ENCODE measurements at places on chromosomes 5 and 9. TPM values are rescaled to one million over a fixed set of nuclear protein-coding genes. Genes with fewer than 3 reads are reported as not detected.

GRCh38 chr5:125326150-125326510 lies 579.7 kb upstream of the ZNF608 start:
- no peak for ATAC-seq

Gene UNC13B
- total RNA-seq, result 1.4 TPM

DNA sequence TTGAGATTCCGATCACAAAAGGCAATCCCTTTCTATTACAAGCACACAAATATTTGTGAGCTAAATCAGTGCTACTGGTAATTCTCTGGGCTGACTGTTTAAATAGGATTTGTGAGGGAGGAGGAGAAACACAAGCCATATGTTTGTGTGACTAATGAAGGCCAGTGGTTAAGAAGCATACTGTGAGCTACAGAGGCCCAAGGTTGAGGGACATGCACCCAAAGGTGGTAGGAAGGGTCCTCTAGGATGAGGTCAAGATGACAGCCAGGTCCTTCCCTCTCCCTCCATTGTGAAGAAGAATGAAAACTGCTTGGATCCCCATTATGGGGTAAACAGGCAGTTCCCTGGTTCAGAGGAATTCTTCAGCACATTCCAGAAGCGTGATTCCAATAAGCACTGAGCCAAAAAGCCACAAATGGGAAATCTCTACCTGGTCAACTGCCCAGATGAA lies 83.9 kb downstream of the SPOCK1 start:
- no peak for ATAC-seq

Gene TSSK1B
- total RNA-seq, result not detected

GRCh38 chr5:138789771-138790242 lies 36.6 kb downstream of the CTNNA1 start:
- ATAC-seq, result peak; percentile 38

Gene BTNL8
- not detected for total RNA-seq

DNA sequence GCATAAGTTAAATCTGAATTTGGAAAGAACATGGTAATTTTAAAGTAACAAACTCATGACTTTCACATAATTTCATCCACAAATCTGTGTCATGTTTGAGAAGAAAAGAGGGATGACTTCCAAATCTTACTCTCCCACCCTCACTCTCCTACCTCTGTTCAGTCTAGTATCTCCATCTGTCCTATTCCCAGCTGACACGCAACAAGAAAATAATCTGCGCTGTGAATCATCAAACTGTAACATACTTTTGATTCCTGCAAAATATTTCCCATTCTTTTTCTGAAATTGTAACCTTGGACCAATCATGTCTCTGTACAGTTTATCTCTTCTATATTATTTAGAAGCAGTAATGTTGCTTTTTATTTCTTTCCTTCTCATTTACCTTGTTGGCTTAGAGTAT lies 91.4 kb downstream of the SLC12A2 start:
- ATAC-seq, result no peak

Gene CREBRF
- total RNA-seq, result 29.5 TPM

GRCh38 chr5:156526081-156526925 lies 199.3 kb downstream of the SGCD start:
- no peak for ATAC-seq
